Skeletal muscle cell (primary cell): ENCODE measurements at places on chromosomes 5 and 9.

GRCh38 chr9:88852794-88853193 lies 138.5 kb upstream of the S1PR3 start:
- peak; percentile 98 for DNase-seq

DNA sequence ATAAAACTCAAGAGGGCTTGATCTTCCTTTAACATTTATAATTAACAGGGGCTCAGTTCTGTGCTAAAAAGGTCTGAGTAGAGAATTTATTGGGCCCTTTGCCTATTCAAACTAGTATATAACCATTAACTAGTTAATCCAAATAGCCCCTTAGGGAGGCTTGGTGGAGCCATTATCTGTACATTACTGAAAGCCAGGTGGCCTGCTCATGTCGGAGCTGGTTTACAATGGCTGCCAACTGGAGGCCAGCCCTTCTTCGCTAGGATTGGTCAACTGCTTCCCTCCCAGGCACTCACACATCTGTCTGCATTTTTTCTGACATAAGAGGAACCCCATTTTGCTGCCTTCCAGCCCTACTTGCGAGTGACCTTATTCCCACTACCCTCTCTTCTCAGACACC lies 30.4 kb upstream of the NDFIP1 start:
- no peak for DNase-seq

DNA sequence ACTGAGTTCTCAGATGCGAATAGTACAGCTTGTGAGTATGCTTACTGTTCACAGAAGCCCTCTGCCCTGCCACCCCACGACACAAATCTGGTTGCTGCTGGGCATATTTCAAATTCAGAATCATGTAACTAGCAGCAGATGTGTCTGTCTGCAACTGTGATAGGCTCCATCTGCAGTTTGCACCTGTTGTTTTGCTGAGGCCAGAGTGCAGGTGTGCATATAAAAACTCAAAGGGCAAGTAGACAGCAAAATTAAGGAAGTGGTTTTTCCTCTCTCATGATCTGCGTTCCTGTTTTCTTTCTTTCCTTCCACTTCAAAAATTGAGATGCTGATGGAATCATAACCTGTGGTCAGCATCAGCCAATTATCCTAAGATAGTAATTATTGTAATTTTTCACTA lies 1000.5 kb downstream of the PTPRD start:
- DNase-seq = no peak

DNA sequence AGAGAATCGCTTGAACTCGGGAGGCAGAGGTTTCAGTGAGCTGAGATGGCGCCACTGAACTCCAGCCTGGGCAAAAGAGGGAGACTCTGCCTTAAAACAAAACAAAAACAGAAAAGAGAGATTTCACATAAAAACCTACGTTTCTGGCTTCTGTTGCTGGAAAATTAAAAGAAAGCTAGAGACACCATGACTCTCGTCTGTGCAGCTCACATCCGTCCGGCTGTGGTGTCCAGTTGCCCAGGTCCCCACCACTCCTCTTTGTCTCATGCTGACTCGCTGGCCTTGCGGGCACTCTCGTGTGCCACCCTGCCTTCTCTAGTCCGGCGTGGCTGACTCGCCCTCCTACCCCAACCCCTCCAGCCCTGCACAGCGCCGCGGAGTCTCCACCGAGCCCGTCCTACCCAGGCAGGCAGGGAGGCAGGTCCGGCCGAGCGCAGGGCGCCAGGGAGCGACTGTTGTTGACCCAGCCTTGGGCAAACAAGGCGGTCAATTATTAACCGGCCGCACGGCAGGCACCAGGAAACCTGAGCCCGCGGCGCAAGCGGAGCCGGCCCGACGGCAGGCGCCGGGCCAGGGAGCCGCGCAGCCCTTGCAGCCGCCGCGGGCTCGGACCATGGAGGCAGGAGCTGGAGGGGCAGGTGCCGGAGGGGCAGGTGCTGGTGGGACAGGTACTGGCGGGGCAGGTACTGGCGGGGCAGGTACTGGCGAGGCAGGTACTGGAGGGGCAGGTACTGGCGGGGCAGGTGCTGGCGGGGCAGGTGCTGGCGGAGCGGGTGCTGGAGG lies at the start of gene PRRT1B:
PRRT1B (plus strand) TSS at position 521 of the 783 bp plus-strand sequence; CDS start at position 614, 93 bp downstream.
- no peak for DNase-seq

GRCh38 chr9:22136461-22137096 lies 127.5 kb upstream of the CDKN2B start:
- peak; percentile 56 for DNase-seq

GRCh38 chr5:10489810-10490426 lies 48.2 kb downstream of the ROPN1L start:
- no peak for DNase-seq

- DNase-seq = no peak
These were observed 1028.3 kb upstream of the WWC1 start for GRCh38 chr5:167263185-167263584.

DNA sequence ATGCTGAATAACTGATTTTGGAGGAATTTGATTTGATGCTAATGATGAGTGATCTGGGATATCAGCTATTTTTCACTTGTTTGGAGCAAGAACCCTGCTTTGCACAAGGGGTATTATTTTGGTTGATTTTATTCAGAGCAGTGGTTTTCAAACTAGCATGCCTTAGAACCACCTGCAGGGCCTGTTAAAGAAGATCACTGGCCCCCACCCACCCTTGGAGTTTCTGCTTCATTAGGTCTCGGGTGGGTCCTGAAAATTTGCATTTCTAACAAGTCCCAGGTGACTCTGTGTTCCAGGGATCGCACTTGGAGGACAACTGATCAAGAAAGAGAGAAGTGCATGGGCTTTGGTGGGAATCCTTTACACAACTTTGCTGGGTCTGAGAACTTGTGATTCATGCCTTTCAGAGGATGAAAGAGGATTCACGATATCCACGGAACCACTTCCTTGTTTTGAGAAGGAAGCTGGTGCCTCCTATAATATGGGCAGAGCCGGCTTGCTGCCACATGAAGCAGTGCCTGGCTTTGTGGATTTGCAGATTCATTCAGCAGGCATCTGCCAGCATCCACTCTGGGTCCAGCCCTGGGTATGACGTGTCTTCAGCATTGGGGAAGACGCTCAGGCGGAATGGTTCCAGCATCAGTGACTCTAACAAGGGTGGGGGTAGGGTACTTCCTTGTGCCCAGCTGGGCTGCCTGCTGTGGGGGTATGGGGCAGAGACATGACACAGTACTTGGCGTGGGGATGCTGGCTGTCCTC lies 106.6 kb upstream of the PITX1 start:
- peak; percentile 38 for DNase-seq

- no peak for DNase-seq
These were observed 26.2 kb downstream of the SHB start for GRCh38 chr9:38042626-38043357.

DNA sequence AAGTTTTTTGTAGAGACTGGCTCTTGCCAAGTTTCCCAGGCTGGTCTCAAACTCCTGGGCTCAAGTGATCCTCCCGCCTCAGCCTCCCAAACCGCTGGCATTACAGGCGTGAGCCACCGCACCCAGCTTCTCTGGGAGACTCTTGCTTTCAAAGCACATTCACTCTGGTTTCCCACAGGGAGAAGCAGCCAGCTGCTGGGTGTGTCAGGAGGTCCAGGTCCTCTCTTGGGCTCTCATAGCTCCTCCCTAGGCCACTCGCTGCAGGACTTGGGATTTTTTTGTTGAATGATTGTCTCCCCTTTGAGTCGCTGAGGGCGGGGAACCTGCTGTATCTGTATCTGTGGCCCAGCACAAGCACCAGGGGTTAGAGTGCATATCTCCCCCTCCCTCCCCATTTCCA lies 68.4 kb upstream of the RAPGEF1 start:
- DNase-seq = no peak

DNA sequence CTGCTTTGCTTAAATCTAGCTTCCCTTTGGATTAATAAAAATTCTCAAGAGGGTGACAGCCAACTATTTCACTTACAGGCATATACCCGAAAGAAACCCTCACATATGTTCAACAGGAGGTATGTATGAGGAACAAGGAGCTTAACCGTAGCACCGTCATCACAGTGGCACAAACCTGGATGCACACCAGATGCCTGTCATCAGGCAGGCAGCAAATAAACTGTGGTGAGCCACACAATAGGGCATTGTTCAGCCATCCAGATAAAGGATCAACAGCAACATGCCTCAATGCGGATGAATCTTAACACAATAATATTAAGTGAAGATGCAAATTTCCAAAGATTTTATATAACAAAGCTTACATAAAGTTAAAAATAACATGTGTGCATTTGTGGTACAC lies 5.5 kb upstream of the TNFSF15 start:
- no peak for DNase-seq

- no peak for DNase-seq
These were observed 28.5 kb upstream of the NKD2 start for GRCh38 chr5:980001-980588.

GRCh38 chr9:20464242-20464641 lies 158.1 kb downstream of the MLLT3 start:
- no peak for DNase-seq

- no peak for DNase-seq
These were observed 50.9 kb downstream of the RMI1 start for GRCh38 chr9:84031534-84031933.

DNA sequence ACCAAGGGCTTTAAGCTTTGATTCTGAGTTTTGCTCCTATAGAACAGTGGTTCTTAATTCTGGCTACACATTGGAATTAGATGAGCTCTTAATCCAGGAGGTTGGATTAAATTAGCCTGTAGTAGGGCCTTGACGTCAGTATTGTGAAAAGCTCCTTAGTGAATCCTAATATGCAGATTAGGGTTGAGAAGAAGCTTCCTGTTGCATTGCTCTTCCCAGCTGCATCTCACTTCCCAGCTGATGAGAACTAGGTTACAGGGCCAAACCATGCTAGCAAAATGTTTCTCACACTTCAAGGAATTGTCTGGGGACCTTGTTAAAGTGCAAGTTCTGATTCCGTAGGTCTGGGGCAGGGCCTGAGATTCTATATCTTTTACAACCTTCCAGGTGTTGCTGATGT lies 300.0 kb downstream of the ZSWIM6 start:
- peak; percentile 13 for DNase-seq

GRCh38 chr5:98031496-98031895 lies 742.0 kb upstream of the RGMB start:
- no peak for DNase-seq

DNA sequence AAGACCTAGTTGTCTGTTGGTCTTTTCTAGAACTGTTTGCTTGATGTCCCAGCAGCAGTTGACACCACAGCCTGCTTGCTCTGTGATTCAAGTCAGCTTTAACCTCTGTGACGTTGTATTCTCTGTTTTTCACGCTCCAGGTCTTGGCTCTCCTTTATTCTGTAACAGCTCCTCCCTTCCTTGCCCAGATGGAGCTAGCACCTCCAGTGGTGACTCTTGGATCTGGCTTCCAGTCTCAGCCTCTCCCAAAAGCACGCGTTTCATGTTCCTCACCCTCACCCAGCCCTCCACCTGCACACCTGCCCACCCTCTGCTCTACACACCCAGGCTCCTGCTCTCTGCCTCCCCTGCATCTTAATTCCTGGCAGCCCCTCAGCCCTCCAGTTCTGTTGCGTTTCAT lies 50.6 kb downstream of the DMRT1 start:
- DNase-seq = no peak

DNA sequence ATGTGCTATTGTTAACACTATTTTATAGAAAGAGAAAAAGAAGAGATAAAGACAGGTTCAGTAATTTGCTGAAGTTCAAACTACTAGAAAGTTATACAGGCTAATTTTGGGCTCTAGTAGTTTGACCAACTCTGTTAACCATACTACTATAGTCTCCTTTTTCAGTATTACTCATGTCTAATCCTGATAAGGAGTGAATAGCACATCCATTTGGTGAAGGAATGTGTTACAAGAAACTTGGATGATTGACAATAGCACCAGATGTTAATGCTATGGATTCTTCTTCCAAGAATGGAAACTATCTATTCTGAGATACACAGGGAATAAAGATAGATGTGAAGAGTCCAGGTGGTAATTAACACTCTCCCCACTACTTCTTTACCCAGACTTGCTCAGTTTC lies 677.3 kb downstream of the PRELID2 start:
- no peak for DNase-seq

DNA sequence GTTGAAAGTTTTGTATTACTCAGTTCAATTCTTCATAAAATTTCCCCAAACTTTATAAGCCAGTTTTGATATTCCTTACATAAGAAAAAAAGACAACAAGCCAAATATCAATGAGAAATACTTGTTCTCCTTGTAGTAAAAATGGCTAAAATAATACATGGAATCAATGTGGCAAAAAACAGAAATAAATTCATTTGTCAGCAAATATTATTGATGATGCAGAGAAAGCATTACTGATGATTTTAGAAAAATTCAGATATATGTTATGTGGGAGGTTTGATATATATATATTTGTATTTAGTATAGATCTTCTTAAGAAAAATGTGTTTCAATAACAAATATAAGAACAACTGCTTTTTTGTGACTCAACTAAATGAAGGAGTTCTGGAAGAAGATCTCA lies 127.0 kb upstream of the PUM3 start:
- no peak for DNase-seq

DNA sequence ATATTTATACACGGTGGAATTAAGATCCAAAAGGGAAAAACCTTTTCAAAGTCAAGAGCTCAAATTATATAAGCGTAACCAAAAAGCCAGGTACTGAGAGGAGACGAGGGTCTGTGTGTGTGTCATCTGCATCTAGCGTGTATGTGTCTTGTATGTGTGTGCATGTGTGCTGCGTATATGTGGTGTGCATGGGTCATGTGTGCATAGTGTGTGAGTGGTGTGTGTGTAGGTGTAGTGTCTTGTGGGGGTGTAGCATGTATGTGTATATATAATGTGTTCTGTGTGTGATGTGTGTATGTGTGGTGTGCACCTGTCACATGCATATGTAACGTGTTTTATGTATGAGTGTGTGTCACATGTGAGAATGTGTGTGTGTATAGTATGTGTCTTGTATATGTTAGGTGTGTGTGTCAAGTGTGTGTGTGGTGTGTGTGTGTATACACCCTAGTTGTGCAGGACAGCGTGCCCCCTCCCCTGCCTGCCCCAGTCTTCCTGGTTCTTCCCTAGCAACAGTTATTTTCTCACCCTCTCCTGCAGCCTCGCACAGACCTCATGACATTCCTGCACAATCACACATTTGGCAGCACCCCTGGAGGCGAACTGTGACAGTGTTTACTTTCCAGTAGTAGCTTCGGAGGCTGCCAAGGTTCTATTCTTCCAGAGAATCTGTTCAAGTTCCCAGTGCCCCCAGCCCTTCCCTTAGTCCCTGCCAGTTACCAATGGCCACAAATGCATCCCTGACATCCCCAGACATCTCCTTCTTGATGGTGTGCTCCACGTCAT lies 27.1 kb upstream of the TNIP1 start:
- no peak for DNase-seq

DNA sequence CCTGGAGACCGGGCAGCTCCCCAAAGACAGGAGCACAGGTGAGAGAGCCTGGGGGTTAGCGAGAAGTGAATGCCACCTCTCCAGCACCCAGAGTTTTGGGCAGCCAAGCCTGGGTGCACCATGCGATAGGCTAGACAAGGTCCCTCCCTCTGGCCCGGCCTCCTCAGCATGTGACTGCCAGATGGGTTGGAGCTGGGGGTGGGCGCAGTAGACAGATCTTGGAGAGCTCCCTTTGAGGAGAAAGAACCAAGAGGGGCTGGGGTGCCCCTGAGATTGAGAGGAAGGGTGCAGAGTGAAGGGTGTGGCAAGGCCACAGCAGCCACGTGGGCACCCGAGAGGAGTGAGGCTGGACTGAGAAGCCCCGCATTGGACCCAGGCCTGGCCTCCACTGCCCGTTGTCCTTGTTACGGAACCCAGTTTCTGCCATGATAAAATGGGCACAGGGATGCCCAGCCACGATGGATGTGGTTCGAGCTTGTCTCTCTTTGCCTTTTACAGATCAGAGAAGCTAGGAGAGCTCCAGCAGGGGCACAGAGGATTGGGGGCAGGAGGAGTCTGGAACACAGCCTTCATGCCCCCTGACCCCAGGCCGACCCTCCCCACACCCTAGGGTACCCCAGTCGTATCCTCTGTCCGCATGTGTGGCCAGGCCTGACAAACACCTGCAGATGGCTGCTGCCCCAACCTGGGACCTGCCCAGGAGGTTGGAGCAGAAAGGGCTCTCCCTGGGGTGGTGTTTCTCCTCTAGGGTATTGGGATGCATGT lies 1.4 kb downstream of the TMEM141 start:
- no peak for DNase-seq
